GM13977 (cell line): ENCODE measurements at places on chromosomes 6 and 20.

DNA sequence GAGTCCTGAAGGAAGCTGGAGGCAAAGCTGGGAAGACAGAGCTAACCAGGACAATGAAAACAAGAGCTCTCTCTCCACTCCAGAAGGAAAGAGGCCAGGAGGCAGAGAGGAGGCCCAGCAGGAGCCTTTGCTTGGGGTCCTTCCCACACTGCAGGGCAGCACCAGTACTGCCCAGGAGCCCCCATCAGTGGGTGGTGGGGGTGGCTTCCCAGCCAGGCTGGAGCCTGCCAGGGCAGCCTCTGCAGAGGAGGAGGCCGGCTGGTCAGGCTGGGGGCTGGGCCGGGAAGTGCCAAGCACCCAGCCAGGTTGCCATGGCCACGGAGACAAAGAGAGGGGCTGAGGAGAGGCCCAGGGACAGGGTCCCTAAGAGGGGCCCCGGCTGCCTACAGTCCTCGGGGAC, 33.4 kb downstream of the PREX1 start:
- DNase-seq = no peak

DNA sequence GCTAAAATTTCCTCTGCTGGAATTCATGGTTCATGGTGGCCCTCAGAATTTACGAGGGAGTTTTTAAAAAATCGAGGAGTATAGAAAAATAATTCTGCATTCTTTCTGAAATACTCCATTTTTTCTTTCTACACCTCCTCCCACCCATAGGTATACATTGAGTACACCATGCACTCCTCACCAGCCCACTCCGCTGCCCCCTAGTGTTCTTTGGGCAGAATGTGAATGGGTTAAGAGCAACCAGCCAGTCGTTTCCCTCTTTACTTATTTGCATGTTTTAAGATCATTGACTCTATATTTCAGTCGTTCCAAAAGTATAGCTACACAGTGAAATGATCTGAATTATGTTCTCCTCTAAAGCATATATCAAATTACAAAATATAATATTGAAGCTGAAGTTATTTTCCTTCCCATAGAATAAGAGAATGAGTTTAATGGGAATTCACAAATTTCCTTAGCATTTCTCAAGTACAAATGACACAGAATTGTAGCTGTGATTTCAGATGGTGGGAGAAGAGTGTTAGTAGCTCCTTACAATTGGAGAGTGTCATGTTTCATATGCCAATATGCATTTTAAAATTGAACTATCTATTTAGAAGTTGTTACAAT, 977.7 kb upstream of the SLC35B3 start:
- DNase-seq = peak; percentile 25

- no peak for DNase-seq
Observed at GRCh38 chr20:35714127-35714526, 14.9 kb downstream of the ROMO1 start.

- DNase-seq = no peak
Observed at GRCh38 chr6:162640756-162641155, 86.8 kb downstream of the PRKN start.

DNA sequence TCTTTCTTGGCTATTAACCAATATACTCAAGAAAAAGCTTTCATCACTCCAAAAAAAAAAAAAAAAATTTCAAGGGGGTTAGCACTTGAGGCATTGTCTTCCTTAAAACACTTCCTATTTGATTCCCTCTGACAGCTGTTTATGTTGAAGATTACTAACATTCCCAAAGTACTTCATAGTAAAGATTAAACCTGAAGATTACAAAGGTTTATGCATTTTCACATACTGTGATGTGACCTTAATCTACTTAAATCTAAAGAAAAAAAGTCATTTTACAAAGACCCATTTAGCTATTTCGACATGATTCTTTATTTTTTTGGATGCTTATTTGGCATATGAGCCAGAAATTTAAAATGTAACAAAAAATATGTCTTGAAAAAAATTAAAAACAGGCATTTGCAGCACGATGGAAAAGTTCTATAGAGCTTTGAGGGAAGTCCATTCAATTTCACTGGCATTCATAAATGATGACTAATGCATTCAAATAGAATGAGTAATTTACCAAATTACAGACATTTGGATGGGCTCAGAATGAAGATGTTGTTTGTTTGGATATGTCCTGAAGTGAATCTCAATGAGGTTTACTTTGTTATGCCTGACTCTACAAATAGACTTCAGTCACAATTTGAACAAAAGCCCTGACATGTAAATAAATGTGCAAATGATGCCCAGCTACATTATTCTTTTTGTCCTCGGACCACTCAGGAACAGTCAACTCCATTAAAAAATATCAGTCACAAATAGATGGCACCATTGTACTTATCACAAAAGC, 674.6 kb upstream of the MARCKS start:
- DNase-seq = no peak
